ENCODE measurements at places on chromosomes 2 and 18. TPM values are rescaled to one million over a fixed set of nuclear protein-coding genes. Genes with fewer than 3 reads are reported as not detected.

ALPP gene
- not detected for total RNA-seq

GRCh38 chr18:50729376-50729775 is 90.4 kb downstream of the MRO start:
- no peaks in the 10 kb centered on the region for H3K4me1 ChIP-seq
- H3K27me3 ChIP-seq = peaks cover 2% of the 10 kb centered on the region
- H3K27ac ChIP-seq = no peak overlapping the region
- no peak overlapping the region for H3K4me3 ChIP-seq

DNA sequence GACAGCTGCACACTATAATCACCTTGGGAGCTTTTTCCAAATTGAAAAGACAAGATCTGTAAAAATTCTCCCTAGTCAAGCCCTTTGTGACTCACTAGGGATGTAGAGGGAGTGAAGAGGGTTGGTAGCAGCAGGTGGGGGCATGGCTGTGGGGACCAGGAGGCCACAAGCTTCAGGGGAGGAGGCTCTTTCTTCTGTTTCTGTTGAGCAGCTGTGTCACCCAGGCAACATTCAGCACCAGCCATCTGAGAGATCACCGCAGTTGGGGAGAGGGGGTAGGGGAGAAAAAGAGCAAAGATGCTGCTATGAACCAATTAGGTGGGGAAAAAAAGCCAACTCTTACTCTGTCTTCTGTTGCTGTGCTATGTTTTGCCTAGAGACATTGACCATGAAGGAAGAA is 352.3 kb upstream of the MEIS1 start:
- no peak overlapping the region for H3K4me3 ChIP-seq
- H3K27me3 ChIP-seq = no peaks in the 10 kb centered on the region
- no peaks in the 10 kb centered on the region for H3K4me1 ChIP-seq
- H3K27ac ChIP-seq = no peak overlapping the region

DNA sequence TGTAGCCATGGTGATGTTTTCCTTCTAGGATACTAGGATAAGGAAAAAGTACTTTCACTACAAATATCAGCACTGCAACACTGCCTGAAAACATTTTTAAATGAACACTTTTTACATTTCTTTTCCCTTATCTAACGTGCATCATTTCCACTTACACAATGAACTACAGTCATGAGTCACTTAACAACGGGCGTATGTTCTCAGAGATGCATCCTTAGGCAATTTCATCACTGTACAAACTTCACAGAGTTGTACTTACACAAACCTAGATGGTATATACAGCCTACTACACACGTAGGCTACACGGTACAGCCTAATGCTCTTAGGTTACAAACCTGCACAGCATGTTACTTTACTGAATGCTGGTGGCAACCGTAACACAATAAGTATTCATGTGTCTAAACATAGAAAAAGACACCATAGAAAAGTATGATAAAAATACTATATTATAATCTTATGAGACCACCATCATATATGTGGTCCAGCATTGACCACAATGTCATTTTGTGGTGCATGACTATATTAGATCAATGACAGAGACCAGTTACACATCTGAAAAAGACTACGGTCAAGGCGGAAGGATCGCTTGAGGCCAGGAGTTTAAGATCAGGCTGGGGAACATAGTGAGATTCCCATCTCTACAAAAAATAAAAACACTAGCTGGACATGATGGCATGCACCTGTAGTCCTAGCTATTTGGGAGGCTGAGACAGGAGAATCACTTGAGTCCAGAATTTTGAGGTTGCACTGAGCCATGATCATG is 39.8 kb downstream of the WDR33 start:
- H3K27me3 ChIP-seq = no peaks in the 10 kb centered on the region
- peaks cover 21% of the 10 kb centered on the region for H3K4me1 ChIP-seq
- H3K27ac ChIP-seq = no peak overlapping the region
- no peak overlapping the region for H3K4me3 ChIP-seq

DNA sequence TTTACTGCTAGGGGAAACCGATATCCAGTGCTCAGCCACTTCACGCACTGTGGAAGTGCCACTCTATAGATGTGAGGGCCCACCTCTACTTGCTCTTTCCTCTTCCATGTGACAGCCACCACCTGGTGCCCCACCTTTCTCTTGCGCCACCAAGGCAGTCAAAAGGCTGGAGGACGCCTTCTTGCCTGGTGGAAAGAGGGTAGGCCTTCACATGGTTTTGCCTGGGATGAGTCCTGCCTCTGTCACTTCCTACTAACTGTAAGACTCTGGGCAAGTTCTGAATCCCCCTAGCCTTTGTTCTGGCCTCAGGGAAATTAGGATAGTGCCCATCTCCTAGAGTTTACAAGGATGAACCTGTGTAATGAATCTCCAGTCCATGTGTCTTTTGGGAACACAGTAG is 66.1 kb upstream of the ODC1 start:
- H3K36me3 ChIP-seq = peaks cover 5% of the 10 kb centered on the region
- DNase-seq = no peak
- H3K4me1 ChIP-seq = no peaks in the 10 kb centered on the region
- no peak overlapping the region for H3K27ac ChIP-seq
- H3K27me3 ChIP-seq = no peaks in the 10 kb centered on the region

DNA sequence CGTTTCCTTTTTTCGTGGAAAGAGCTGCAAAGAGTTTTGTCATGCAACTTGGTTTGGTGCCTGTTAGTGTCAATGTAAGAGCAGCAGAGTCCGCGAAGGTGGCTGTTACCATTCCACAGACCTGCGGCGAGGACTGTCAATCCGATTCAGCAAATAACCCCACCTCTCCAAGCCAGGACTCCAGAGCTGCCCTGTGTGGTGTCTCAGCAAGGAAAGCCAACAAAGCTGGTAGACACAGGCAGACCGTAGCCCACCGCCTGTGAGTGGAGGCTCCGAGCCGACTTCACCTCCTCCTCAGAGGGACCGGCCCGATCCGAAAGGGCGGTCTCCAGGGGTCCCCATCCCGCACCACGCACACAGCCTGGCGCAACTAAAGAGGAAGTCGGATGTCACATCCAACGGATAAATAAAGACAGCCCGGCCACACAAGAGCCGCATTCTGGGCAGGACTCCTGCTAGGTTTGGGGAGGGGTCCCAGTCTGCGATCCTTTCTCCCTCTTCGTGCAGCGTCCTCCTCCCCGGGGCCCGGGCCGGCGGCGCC is 819 bp downstream of the ANKRD44 start:
- H3K4me1 ChIP-seq = peaks cover 58% of the 10 kb centered on the region
- peak overlapping the region; percentile 96 for H3K27ac ChIP-seq
- H3K4me3 ChIP-seq = peak overlapping the region; percentile 90
- no peaks in the 10 kb centered on the region for H3K27me3 ChIP-seq
- peak; percentile 53 for DNase-seq
- peaks cover 12% of the 10 kb centered on the region for H3K36me3 ChIP-seq

- no peaks in the 10 kb centered on the region for H3K27me3 ChIP-seq
- no peak overlapping the region for H3K27ac ChIP-seq
- no peak for DNase-seq
- no peaks in the 10 kb centered on the region for H3K36me3 ChIP-seq
- no peak overlapping the region for H3K4me3 ChIP-seq
Measured at GRCh38 chr2:30927465-30928075, 120.3 kb upstream of the CAPN13 start.

DNA sequence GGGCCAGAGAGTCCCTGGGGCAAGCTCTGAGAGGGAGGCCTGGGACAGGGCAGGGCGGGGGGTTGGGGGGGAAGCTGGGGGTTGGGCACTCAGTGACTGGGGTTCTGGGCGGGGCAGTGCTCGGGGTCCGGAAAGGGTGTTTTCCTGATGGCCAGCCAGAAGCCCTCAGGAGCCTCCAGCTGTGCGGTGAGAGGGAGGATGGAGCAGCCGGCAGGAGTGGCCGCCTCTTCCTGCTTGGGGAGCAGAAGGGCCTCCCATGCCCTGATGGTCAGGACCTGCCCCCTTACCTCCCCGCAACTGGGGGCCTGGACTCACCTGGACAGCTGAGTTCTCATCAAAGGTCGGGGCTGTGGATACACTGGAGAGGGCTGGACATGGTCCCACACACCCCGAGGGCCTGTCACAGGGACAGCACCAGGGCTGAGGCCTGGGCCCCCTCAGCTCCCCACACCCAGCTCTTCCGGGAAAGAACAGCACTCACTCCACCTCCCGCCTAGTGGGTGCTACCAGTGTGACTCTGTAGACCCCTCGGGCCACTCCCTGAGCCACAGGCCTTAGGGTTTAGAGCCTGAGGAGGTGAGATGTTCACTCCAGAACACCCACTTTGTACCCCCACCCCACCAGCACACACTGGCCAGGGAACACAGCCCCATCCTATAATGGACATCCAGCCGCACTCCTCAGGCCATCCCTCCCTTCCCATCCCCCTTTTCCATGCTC is 6.7 kb downstream of the SFTPB start:
- no peak for DNase-seq
- H3K27ac ChIP-seq = no peak overlapping the region
- no peak overlapping the region for H3K4me3 ChIP-seq
- no peaks in the 10 kb centered on the region for H3K27me3 ChIP-seq
- H3K36me3 ChIP-seq = peaks cover 8% of the 10 kb centered on the region

GRCh38 chr2:69957965-69958364 is 3.5 kb downstream of the ASPRV1 start:
- no peak overlapping the region for H3K4me3 ChIP-seq
- H3K4me1 ChIP-seq = no peaks in the 10 kb centered on the region

DNA sequence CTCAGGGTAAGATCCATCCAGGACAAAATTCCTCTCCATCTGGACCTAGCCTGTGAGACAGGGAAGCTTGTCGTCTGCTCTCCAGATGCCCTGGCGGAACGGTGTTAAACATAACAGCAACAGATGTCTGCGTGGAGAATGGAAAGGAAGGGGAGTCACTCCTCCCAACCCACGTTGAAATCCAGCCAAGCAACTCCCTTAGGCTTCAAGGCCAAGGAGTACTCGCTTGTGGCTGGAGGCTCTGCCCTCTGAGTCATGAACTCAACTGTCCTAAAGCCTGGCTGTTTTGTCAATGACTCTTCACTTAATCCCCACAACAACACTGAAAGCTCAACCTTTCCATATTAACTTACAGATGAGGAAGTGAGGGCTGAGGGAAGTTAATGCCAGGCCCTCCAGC is 42.2 kb downstream of the TPO start:
- DNase-seq = no peak
- no peaks in the 10 kb centered on the region for H3K4me1 ChIP-seq

NDUFAF7 gene
- total RNA-seq = 18.2 TPM

DNA sequence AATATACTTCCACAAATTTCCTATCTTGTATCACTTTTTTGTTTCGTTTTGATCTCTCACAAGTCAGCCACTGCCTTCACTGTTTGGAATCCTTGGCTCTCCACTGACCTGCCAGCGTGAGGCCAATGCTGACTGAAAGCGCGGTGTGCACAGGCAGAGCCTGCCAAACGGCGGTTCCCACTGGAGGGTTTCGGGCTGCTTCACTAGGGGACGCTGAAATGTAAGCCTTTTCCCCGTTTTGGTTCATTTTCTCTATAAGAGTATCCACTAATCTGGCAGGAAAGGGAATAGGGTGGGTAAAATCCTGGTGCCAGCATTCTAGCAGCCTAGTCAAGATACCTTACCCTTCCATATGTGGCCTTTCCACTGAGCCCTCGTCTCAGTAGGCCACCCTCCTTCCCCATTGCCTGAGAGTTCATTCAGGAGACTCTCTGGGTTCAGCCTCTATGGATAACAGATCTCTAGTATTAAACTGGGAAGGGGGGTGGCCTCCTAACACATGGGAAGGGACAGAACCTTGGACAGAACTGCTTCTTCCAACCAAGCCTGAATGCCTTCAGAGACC is 91.5 kb downstream of the DYM start:
- no peaks in the 10 kb centered on the region for H3K27me3 ChIP-seq
- peaks cover 11% of the 10 kb centered on the region for H3K36me3 ChIP-seq
- H3K4me1 ChIP-seq = no peaks in the 10 kb centered on the region
- no peak for DNase-seq

- H3K36me3 ChIP-seq = no peaks in the 10 kb centered on the region
- H3K4me3 ChIP-seq = no peak overlapping the region
- H3K27ac ChIP-seq = no peak overlapping the region
- no peaks in the 10 kb centered on the region for H3K4me1 ChIP-seq
- no peak for DNase-seq
Measured at GRCh38 chr18:7600528-7601245, 33.6 kb downstream of the PTPRM start.

Data from activated naive CD4-positive, alpha-beta T cell treated with anti-CD3 and anti-CD28 coated beads for 36 hours (primary cell).